Stimulated activated CD8-positive, alpha-beta memory T cell treated with anti-CD3 and anti-CD28 coated beads, Interleukin-2, amount 100 ng/mL, for 1 hour (primary cell): ENCODE measurements at places on chromosomes 5 and 9.

DNA sequence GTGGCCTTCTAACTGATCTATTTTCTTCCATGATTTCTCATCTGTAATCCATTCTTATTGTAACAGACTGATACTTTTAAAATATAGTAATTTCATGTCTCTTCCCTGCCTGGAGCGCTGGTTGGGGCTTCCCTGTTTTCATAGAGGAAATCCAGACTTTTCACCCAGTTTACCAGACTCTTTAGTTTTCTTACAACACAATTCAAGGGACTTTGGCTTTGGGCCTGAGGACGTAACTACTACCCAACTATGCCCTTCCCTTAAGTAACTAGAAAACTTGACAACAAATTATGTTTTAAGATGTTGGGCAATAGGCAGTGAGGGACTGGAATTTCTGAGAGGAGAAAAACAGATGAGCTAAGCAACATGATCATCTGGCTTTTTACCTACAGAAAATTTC is 289.6 kb downstream of the FGF10 start:
- no peak for DNase-seq

DNA sequence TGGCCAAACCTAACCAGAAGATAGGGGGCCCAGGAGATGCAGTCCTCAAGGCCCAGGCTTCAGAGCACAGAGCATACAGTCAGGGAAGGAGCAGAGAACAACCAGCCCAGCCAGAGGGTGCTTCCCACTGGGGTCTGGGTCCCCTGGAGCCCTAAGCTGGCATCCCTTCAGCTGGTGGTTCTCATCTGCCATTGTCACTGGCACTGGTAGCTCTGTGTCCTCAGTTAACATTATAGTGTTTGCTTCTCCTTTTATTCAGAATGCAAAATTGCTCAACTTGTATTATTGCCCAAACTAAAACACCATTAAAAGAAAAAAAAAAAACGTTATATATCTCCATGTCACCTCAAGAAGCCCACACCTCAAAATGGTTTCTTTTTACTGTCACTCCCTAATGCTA is 219.2 kb downstream of the ENC1 start:
- no peak for DNase-seq

DNA sequence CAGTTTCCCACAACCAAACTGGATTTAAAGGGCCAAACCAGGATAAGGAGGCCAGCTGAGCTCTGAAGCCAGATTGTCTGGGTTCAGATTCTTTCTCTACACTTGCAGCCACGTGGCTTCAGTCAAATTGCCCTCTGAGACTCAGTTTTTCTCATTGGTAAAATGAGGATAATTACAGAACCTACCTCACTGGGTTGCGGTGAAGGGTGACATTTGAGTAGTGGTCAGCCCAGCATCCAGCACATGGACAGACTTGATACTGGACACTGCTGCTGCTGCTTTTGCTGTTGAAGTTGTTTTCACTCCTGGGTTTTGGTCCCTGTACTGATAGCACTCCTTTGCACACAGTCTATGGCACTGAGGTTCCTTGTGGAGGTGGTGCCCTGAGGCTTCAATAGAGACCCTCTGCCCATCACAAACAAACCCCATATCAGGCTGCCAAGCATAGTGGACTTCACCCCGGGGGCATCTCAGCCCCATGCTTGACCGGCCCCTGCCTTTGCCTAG is 25.7 kb upstream of the CDKN2AIPNL start:
- DNase-seq, result no peak

- DNase-seq, result no peak
Observed at GRCh38 chr9:20550326-20550725, 72.0 kb downstream of the MLLT3 start.

DNA sequence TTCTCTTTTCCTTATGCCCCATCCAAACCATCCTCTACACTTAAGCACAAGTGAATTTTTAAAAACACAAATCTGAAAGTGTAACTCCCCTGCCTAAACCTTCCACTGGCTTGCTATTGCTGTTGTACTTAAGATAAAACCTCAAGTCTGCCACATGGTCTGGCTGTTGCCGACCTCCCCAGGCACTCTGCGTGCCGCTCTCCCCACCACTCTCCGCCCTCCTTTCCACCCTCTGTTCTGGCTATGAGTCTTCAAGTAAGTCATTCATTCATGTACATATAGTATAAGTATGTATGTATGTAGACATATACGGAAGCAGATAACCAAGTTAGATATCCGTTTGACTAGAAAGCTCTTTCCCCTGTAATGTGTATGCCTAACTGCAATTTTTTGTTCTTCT is 94.7 kb upstream of the ANKRD55 start:
- DNase-seq, result no peak

GRCh38 chr5:1041225-1042143 is 32.9 kb downstream of the NKD2 start:
- DNase-seq, result no peak

DNA sequence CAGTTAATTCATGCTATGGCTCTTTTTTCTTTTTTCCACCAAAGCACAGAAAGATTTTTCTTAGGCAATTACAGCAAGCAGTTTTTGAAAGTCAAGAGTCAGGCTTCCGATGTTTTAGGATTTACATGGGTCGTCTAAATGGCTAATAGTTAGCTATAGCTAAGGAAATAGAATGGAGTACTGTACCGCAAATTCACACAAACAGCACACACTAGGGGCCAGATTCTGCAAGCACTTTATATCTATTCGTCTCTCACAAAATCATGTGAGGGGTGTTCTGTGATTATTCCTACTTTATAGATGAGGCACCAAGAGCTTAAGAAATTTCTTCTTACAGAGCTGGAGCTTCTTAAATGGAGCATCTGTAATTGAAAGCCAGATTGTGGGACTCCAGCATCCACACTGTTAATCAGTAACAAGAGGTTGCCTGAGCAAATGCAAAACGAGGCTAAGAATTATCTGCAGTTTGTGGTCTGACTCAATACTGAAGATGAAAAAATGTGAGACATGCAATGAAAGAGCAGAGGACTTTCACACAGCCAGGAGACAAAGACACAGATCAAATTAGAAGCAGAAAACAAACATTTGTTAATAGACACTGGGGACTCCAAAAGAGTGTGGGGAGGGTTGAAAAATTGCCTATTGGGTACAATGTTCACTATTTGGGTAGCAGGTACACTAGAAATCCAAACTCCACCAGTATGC is 62.7 kb upstream of the CTXN3 start:
- DNase-seq, result no peak

- no peak for DNase-seq
Observed at GRCh38 chr9:18985464-18985951, 47.5 kb downstream of the SAXO1 start.

- no peak for DNase-seq
Observed at GRCh38 chr5:66516550-66516949, 79.6 kb upstream of the MAST4 start.

- no peak for DNase-seq
Observed at GRCh38 chr5:115068239-115069086, 101.2 kb downstream of the TRIM36 start.

DNA sequence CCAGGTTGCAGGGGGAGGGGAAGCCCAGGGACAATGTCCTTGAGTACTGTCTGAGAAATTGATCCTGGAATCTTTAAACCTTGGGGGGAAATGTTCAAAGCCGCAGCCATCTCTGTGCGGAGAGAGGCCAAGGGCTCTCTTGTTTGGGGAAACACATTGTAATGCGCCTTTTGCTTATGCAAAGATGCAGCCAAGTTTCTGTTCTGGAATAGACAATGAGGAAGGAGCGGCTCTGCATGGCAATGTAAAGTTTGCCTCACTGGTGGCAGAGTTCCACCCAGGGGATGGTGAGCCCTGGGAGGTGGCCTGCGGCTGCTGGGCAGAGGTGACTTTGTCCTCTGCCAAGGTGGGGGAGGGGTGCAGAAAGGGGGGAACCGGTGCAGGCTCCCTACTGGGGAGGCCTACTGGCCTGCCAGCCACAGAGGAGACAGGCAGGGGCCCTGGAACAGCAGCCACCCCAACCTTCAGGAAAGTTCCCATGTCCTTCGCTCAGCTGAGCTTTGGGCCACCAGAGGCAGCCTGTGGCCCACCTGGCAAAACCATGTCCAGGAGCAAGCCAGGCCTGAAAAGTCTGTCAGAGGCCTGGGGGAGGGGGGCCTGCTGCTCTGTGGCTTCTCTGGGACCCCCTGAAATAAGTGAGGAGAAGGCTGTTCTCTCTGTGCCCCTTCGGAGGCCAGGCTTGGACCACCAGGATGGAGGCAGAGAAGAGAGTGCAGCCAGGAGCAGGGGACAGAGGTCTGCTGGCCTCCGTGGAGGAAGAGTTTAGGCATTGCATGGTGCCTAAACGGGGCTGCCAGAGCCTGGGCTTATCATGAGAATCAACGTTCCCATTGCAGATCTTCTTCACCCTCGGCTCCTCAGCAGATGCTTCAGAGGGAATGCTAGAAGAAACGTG is 127.8 kb downstream of the ZNF354C start:
- DNase-seq, result no peak

DNA sequence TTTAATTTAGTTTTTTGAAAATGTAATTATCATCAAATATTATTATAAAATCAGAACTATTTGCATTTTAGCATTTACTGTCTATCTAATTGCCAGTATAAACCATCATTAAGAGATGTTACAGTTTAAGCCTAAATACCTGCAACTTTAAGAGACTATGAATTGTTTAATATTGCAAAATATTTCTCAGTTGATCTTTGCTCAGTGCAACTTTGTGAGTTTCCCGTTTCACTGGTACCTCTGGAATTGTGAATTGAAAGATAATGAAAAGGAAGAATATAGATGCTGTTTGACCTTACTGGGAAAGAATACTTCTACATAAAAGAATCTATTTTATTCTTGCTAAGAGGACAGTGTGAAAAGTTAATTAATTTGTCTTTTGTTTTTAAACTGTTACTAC is 30.2 kb upstream of the TMED7 start:
- DNase-seq, result no peak

GRCh38 chr9:11204521-11204920 is 591.7 kb upstream of the PTPRD start:
- DNase-seq, result no peak

DNA sequence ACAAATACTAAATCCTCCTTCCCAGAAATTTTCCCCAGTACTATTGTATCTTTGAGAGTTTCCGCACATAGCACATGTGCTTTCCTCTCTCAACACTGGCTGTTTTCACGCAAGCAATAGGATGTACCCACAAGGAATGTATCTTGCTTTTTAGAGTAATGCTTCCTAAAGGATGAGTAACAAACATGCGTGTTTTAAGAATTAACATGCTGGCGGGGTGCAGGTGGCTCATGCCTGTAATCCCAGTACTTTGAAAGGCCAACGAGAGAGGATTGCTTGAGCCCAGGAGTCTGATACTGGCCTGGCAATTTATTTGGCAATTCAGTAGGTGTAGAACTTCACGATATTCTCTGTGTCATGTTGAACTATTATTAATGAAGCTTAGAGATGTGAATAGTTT is 4.6 kb downstream of the RUFY1 start:
- DNase-seq, result no peak

- no peak for DNase-seq
Observed at GRCh38 chr5:138853132-138853531, 22.0 kb downstream of the LRRTM2 start.

GRCh38 chr5:174724484-174725260 is at the start of gene MSX2:
Gene MSX2, plus strand, starts transcription at chr5:174724582. Its CDS starts 78 bp downstream, at chr5:174724660.
- DNase-seq, result no peak

DNA sequence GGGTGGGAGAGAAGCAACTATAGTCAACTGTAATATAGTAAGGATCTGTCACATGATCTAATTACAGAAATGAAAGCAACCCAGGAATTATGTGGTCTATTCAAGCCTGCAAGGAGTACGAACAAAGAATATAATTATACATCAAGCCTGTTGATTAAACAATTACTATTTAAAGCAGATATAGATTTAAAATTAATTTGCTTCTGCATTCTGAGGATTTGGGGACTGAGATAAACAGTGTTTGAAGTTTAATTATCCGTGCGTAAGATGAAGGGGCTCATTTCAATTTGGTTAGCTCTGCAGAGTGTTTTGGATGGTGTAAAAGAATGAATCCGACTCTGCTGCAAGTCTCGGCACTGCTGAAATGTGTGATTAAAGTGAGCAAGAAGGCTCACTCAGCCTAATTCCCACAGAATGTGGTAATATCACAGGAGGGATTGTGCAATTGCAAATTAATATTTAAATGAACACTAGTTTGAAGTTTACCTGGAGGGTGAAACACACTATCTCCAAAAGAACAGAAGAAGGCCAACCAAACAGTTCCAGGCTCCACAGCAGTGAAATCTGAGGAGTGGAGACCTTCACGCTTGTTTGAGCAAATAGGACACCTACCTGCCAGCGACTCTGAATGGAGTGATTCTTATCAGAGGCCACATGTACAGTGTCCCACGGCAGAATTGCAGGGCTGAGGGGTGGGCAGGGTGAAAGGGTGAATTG is 420.6 kb upstream of the SLC30A5 start:
- no peak for DNase-seq

DNA sequence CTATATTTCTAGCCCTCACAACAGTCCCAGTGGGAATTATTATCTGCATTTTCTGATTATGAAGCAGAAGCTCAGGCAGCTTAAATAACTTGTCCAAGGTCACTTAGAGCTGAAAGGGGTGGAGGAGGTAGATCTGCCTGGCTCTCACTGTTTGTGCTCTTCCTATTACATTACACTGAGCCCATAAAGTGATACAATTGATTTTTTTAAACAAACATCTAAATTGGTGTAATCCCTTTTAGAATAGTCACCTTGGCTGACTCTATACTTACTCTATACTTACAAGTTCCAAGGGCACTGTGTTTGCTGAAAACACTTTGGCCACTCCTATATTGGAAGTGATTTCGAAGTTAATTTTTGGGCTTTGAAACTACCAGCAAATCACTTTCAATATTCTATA is 144.7 kb downstream of the APBA1 start:
- no peak for DNase-seq

GRCh38 chr5:136242611-136243010 is 49.6 kb upstream of the SMIM32 start:
- DNase-seq, result no peak

DNA sequence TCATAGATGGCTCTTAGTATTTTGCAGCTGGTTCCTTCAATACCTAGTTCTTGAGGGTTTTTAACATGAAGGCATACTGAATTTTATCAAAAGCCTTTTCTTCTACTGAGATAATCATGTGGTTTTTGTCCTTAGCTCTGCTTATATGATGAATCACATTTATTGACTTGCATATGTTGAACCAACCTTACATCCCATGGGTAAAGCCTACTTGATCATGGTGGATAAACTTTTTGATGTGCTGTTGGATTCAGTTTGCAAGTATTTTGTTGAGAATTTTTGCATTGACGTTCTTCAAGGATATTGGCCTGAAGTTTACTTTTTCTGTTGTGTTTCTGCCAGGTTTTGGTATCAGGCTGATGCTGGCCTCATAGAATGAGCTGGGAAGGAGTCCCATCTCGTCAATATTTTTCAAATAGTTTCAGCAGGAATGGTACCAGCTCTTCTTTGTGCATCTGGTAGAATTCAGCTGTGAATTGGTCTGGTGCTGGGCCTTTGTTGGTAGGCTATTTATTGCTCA is 49.7 kb downstream of the YIPF5 start:
- DNase-seq, result no peak

GRCh38 chr9:5288591-5288990 is 15.9 kb downstream of the RLN2 start:
- DNase-seq, result no peak

GRCh38 chr5:107687404-107687803 is 16.7 kb upstream of the EFNA5 start:
- no peak for DNase-seq

- no peak for DNase-seq
Observed at GRCh38 chr5:98734646-98735045, 38.8 kb upstream of the RGMB start.
